ENCODE measurements at places on chromosomes 12 and 14. TPM values are rescaled to one million over a fixed set of nuclear protein-coding genes. Genes with fewer than 3 reads are reported as not detected.
A peak's percentile ranks its signal among the peaks of the same experiment; 100 is the strongest.

GRCh38 chr12:22334410-22335100 lies at the start of gene ST8SIA1:
ST8SIA1 (minus strand) TSS chr12:22334707; CDS start chr12:22334232, 475 bp downstream.
- DNase-seq = peak; percentile 52

Gene KIF26A
- total RNA-seq = 6.1 TPM

DNA sequence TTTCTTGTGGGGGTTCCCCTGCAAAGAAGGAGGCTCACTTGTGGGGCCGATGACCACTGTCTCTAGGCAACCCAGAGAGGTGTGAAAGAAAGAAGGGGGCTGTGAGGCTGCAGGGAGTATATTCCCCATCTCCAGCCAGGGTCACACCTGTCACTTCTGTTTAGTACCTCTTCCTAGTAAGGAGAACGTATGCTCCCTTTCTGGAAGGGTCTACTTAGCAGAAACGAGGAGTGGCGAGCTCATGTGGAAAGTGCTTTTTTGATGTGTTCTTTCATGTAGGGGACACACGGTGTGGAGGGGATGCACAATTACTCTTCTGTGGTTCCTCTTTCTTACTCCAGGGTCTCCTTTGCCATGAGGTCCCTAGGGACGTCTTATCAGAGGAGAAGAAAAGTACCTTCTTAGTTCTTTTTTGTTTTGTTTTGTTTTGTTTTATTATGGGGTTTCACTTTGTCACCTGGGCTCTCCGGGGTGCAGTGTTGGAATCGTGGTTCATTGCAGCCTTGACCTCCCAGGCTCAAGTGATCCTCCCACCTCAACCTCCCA lies 58.3 kb downstream of the PRKCH start:
- no peak for DNase-seq

DNA sequence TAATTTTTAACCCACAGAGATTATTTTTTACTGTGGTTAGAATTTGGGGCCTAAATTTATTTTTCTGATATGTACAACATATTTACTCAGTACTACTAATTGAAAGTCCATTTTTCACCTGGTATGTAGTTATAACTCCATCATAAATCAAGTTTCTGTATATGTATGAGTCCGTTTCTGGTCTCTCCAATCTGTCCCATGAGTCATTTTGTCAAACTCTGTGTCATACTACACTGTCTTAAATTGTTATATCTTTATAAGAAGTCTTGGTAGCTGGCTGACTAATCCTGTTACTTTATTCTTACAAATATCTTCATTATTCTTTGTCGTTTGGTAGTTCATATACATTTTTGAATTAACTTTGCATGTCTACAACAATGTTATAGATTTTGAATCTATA lies 344.0 kb downstream of the PDZRN4 start:
- no peak for DNase-seq

- no peak for DNase-seq
Observed at GRCh38 chr12:57190037-57190436, 26.6 kb upstream of the NXPH4 start.

- DNase-seq = no peak
Observed at GRCh38 chr14:90556012-90556477, 159.2 kb downstream of the CALM1 start.

Gene B4GALNT1
- 3.3 TPM for total RNA-seq

Gene ZNF891
- 3.5 TPM for total RNA-seq

DNA sequence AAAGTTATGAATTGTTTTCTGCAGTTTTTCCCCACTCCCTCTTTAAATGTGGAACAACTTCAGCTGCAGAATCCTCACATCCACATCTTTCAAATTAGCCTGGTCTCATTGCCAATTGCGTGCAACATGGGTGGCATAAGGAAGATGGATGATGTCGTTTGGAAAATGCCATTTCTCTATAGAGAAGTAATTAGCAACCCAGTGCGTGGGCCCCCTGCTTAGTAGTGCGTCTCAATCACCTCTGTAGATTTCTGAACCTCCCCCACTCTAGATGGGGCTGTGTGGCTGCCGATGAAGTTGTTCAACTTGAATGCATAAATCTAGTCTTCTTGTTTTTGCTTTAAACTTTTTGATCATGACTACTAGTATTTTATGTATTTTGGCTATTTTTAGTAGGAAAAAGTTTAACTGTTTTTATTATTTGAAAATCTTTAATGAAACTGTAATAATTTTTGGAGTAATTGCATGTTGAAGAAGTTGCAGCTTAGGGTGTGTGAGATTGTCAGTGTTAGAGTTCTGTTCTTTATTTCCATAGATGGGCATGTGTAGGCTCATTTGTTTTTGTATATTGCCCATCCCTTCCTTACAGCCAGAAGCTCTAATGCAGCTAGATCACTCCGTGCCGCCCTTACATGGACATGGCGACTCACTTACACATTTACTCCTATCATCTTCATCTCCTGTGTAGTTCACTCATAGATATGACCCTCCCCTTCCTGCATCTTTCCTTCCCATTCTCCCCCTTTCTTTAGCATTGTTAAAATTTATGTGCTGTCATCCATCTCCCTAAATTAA lies 358.2 kb downstream of the DIO2 start:
- no peak for DNase-seq

Gene KRT75
- not detected for total RNA-seq

DNA sequence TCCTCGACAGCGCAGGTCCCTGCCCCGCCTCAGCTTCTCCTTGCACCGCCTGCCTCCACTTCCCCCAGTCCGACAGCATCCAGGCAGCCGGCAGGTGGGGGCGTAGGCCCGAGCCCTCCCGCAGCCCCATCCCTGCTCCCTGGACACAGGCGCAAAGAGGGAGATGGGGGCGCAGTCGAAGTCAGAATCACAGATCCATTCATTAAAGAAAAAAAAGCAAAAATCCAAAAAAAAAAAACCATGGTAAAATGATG lies 41.2 kb downstream of the RFLNA start:
- no peak for DNase-seq

Gene LIN7A
- 7.2 TPM for total RNA-seq

Data from ureter (tissue), 1 donor.